Astrocyte of the spinal cord (primary cell): ENCODE measurements at places on chromosomes 6 and 20.

DNA sequence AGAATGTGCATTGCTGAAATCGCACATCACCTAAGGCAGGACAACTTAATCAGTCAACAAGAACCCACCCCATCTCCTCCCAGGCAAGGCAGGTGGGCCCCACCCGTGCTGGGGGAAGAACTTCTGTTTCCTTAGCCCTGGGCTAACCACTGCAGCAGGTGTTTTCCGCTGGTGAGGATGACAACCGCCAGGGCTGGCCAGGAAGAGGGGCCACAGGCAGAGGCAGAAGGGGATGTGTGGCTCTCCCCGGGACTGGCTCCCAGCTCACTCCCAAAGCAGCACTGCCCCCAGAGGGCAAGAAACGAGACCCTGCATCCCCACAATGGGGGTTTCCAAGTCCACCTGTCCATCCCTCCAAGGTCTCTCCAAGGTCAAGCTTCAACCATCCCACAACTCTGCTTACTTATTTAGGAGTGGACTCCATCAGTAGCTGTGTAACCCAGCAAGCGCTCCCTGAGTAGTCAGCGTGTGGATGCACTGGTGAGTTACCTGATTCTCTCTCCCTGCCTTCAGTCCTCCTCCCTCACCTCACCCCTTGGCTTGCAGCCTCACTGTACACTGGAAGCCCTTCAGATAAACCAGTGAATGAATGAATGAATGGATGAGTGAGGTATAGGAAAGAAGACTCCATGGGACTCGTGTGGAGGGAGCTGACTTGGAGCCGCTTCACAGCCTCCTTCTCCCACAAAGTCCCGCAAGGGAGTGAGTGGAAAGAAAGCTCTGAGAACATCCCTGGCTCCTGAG lies 168.2 kb upstream of the CST7 start:
- no peak for DNase-seq

GRCh38 chr6:123316733-123317323 lies 319.9 kb downstream of the TRDN start:
- peak; percentile 36 for DNase-seq

GRCh38 chr20:12023194-12023795 lies 105.6 kb downstream of the BTBD3 start:
- no peak for DNase-seq

DNA sequence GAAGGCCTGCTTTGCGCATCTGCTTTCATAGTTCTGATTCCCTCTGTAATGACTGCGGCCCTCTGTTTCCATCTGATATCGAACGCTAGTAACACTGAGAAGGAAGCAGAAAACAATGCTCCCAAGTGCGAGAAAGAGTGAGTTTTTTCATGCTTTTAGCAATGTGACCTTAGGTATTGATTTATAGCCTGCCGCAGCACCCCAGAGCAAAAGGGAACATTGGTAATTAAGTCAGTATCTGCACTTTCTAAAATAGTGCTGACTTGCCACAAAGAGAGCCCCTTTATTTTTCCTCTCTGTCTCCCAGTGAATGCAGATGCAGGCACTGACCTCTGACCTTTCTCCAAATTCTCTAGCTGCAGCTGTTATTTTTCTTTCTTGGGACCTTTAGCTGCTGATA lies 129.8 kb downstream of the HDGFL1 start:
- DNase-seq, result no peak

- no peak for DNase-seq
Measured at GRCh38 chr6:144928847-144929246, 643.7 kb downstream of the UTRN start.

- DNase-seq, result peak; percentile 31
Measured at GRCh38 chr6:19024737-19025136, 637.6 kb downstream of the RNF144B start.

DNA sequence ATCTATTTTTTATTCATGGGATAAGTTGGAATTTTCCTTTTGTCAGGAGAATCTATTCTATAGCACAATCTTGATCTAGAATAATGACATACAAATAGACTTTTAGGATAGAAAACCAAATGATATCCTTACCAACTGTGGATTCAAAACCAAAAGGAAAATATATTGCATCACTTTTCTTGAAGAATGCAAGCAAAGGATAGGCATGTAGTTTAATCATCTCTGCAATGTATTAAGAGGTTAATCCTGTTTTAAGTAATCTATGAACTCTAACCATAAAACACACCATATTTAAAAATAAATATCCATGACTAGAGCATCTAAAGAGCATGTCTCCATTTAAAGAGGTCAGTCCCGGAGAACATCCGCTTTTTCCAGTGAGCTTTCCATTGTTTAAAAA lies 106.7 kb upstream of the CNKSR3 start:
- DNase-seq, result no peak

DNA sequence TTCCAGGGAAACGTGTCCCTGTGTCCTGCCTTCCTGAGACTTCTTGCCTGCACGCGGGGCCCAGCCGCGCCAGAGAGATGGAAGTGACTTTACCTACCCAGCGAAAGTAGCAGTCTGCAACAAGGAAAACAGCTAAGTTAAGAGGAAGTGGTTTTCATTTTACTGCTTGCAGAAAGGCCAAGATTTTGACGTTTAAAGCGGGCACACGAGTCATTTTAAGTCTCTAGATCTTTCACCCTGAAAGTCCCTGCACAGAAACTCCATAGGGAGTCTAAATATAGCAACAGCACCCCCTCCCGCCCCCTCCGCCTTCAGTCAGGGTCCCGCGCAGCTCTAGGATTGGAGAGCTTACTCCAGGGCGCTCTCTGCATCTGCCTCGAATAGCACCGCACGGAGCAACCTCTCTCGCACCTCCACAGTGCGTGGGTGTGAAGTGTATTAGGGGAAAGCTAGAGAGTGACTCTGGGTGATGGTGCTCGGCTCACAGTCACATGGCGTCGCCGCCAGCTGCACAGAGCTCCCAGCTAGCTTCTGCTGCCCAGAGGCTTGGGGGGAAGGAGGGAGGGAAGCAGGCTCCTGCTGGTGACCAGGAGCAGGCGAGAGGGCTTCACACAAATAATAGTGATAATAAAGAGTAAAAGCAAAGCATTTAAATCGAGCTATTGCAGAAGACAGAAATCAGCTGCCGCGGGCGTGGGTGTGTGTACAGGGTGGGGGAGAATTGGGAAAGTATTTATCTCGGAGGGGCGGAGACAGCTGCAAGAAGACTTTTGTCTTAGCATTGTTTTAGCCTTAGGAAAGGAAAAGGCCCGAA lies 1.8 kb upstream of the KCNQ5 start:
- peak; percentile 44 for DNase-seq
